ENCODE measurements at places on chromosomes 5 and 9. TPM values are rescaled to one million over a fixed set of nuclear protein-coding genes. Genes with fewer than 3 reads are reported as not detected.

DNA sequence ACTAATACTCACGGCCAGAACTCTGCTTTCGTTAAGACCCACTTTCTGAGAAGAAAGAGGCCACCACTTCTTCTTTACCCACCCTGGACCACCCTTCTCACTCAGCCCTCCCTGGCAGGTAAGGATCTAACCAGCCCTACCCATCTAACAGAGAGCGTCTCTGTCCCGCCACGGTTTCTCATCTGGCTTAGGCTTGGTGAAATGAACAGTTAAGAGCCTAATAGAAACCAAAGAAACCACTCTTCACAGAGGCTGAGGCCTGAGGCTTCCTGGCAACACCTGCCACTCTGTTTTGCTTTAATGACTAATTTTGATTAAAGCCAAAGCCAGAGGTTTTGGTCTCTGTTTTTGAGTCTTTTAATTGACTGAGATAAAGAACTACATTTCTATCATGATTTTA, 354.1 kb upstream of the SLC30A5 start:
- DNase-seq, result no peak

DOCK8 gene
- total RNA-seq, result not detected

DOK3 gene
- 7.0 TPM for total RNA-seq

DNA sequence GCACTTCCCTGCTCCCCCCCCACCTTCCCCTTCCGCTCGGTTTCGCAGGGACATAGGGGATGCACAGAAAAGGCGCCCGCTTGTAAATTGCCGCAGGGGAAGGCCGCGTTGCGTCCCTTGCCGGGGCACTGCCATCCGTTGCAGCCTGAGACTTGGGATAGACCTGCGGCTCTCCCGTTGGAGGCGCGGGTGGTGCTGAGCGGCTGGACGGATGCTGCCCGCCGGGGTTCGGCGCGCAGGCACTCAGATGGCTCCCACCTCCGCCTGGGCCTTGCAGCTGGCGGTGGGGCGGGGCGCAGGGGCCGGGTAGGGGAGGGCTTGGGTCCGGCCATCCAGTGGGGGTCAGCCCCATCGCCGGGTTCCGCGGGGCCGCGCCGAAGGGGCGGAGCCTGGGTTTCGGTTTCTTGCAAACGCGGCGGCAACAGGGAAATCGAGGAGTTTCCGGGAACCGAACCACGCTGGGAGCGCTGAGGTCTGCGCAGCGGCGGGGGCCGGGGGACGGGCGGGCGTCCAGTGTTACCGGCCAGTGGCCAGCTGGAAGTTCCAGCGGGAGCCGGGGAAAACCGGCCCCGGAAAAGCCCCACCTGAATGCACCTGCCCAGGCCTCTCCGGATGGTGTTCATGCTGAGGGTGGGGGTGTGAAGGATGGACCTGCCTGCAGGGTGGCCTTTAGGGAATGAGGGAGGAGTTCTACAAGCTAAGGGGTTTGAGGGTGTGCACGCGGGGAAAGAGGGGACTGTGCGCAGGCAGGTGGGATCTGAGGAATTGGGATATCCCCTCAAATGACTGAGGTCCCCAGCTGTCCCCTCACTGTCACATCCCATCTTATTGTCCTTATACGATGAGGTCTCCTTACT, 6.3 kb upstream of the IRF1 start:
- DNase-seq, result peak; percentile 86

SPARC gene
- 797 TPM for total RNA-seq

- DNase-seq, result no peak
Observed at GRCh38 chr5:87770601-87771121, 357.9 kb upstream of the CCNH start.

DNA sequence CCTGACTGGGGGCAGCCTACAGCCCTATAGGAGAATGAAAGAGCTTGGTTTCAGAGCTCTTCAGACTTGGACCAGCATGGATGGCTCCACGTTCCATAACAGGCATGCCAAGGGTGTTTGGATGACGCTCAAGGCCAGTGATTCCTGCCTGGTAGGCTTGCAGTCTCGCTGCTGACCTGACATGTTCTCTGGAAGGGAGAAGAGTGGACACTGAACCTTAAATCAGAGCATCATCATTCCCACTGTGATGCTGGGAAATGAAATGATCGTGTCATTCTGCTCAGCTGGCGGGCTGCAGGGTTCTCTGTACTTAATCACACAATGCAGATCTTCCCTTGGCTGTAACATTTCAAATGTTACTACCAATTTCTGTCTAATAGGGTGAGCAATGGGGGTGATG, 57.0 kb downstream of the CFAP90 start:
- DNase-seq, result no peak

SVEP1 gene
- total RNA-seq, result 1.0 TPM

DNA sequence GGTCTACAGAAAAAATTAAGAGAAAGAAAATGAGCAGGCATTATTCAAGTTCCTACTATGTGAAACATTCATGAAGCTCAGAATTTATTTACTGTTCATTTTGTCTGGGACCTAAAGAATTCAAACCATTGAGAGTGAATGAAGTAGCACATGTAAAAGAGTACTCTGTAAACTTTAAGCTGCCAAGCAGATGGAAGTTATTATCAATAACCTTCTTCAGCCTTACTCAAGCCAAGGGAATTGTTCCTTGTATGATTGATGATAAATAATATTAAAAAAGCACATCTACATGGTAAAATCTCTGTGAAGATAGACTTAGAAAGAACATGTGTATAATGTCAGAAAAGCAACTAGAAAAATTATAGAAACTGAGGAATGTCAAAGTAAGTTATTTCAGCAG, 17.8 kb upstream of the GLIS3 start:
- no peak for DNase-seq

SLC45A2 gene
- 0.19 TPM for total RNA-seq

All from LHCN-M2 (cell line).